ENCODE measurements at places on chromosomes 5 and 9.

- no peak for DNase-seq
Measured at GRCh38 chr9:84642553-84643141, 26.9 kb upstream of the NTRK2 start.

DNA sequence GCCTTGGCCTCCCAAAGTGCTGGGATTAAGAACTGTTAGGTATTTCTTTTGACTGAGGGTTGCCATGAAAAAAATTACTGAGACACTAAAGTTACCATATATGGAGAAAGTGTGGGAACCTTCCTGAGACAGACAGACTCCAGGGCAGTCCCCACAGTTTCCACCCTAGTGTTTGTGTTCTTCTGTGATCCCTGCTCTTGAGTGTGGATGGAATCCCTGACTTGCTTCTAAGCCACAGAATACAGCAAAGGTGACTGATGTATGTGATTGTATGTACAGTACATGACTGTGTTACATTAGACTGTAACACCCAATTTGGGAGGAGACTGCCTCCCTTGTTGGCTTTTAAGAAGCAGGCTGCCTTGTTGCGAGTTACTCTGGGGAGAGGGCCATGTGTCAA, 24.7 kb upstream of the ADAM19 start:
- no peak for DNase-seq

GRCh38 chr5:146647656-146648199, 131.7 kb upstream of the GPR151 start:
- DNase-seq = no peak

DNA sequence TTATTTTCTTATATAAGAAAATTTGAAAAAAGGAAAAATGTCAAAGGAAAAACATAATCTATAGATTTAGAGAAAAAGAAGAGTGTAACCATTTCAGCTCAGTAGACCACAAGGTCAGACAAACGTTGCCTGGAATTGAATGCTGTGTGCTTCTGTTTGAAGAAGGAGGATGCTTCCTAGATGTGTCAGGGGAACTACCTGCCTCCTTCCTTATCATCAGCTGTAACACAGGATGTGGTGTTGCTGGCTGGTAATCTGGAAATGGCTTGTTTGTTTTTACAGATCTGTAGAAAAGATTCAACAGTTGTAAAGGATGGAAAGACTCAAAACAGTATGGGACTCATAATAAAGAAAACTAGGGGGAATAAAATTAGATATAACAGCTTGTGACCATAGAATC, 160.7 kb upstream of the MEF2C start:
- DNase-seq = no peak

DNA sequence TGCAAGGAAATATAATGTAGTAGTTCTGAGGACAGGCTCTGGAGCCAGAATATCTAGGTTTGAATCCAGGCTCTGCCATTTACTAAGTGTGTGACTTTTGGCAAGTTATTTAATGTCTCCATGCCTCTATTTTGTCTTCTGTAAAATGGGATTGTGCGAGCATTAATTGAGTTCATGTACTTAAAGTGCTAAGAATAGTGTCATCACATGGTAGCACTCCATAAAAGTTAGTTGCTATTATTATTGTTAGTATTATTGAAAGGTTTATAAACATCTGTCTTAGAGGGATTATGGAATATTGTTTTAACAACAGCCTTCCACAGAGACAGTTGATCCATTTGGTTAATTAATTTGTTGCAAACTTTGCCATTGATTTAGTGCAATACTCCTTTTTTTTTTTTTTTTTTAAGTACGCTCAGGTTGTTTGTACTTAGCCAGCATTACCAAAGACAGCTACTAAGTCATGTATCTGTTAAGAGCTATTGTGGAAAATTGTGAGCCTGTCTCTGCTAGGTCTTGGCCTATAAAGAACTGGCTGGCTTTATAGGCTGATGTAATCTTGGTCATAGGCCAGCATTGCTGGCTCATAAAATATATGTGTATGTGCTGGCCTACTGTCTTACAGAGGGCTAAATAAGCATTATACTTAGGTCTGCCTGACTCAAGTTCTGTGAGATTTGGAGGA, 174.7 kb downstream of the WDR70 start:
- DNase-seq = no peak
